ENCODE measurements at places on chromosomes 5 and 9.

DNA sequence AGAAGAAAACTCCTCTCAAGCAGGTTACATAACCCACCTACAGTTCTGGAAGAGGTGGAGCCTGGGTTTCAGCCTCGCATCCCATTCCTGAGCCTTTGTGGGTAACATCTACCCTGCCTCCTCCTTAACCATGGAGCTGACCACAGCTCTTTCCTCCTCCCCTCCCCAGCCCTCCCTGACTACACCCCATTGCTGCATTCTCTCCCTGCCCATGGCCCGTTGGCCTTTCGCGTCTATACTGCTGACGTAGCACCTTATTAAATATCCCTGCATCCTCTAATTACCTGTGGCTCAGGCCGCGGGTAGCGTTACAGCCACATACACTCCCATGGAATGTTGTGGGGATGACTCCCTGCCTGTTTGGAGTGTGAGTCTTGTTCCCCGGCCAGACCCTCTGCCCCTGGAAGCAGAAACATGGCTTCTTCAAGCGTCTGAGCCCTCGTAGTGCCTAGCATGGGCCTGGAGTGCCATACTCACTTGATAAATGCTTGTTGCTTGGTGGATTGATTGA, 72.8 kb downstream of the WWC1 start:
- DNase-seq = no peak

DNA sequence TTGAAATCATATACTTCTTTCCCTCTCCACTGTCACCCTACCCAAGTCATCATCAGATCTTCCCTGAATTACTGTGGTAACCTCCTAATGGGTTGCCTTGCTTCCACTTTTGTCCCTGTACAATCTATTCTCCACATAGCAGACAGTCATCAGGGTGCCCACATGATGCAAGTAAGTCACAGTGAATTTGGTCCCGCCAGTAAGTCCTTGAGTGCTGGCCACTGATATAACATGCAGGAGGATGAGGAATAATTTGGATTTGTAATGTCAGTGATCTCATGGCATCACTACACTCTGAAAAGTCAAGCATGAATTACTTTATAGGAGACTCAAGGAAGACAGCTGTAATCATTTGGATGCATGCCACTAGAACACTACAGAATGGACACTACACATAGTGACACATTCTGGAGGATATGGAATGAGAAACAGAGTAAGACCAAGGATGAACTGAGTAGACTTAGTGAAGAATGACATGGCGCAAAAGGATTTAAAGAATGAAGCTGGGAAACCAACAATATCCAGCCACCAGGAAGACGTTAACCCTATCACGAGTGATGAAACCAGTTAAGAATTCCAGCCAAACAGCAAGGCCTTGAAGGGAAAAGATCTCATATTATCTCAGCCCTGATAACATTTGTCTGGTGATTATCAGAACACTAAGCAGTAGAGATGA, 28.6 kb downstream of the MARCHF3 start:
- DNase-seq = no peak

GRCh38 chr5:148374690-148375360, 8.9 kb upstream of the FBXO38 start:
- DNase-seq = peak; percentile 82

GRCh38 chr9:36322462-36322861, 64.2 kb upstream of the GNE start:
- no peak for DNase-seq

GRCh38 chr5:14322437-14323187, 179.5 kb downstream of the TRIO start:
- DNase-seq = no peak

- no peak for DNase-seq
Measured at GRCh38 chr5:180378438-180379344, 25.6 kb upstream of the GFPT2 start.

DNA sequence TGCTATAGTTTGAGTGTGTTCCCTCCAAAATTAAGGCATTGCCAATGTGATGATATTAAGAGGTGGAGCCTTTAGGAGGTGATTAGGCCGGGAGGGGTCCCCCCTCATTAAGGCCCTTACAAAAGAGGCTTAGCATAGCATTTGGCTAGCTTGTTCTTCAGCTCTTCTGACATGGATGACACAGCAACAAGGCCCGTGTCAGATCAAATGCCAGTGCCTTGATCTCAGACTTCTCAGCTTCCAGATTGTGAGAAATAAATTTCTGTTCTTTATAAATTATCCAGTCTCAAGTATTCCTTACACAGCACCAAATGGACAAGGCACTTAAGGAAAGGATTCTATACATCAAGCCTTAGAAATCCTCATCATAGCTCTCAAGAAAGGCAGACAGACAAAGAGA, 31.8 kb downstream of the SLC38A9 start:
- no peak for DNase-seq

GRCh38 chr9:108668938-108669335, 186.8 kb downstream of the ACTL7B start:
- no peak for DNase-seq

DNA sequence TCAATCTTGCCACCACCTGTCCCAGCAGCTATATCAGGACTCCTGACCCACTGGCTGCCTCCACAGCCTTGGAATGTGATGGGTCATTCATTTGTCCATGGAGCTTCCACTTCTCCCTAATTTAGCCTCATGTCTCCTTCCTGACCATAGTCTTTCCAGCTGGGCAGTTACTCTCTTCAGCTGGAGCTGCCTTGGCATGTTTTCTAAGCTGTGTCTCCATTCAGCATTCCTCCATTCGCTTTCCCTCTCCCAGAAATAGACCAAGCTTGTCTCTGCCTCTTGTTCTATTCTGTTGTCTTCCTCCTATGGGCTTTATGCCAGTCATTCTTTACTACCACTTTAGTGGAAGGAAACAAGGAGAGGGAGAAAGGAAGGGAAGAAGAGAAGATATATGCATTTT, 5.3 kb upstream of the CTXN3 start:
- DNase-seq = no peak

DNA sequence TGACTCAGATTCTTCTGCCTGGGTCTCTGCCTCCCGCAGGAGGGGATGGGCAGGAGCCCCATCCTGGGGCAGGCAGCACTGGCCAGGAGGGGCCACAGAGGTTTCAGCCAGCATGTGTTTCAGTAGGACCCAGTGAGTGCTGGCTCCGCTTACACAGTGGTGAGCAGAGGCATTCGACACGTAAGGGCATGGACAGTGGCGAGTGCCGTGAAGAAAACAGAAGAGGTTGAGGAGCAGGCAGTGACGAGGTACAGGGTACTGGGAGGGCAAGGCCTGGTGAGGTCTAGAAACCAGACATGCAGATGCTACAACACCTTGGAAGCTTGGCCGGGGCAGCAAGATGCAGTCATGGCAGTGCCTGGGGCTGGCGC, 41.5 kb downstream of the CACNA1B start:
- no peak for DNase-seq

DNA sequence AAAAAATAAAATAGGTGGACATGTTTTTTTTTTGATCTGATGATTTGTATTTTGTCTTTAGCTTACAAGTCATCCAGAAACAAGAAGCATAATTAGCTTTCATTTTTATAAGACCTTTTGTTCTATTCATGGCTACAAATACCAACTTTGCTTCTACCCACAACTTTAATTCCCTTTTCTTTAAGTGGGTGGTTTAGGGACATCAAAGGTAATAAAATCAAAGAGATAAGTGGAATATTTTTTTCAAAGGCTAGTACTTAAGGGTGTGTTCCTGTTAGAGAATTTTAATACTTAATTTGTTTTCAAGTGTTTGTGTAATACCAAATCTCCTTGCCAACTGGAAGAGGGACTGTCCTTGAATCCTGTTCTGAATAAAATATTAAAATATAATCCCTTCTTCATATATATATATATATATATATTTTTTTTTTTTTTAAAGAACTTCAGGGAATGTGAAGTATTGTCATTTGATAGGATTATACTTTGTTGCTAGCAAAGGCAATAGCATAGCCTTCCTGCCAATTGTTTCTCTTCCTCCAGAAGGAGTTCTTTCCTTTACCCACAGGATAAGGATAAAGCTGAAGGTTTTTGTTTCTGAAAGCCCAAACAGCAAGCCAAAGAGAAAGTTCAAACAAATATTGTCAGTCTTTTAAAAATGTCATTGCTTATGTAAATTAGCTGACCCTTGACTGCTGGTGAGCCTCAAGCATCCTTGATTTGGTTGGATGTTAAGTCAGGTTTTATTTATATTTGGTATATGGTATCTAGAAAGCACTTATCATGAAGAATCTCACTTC, 108.9 kb downstream of the PAM start:
- no peak for DNase-seq

DNA sequence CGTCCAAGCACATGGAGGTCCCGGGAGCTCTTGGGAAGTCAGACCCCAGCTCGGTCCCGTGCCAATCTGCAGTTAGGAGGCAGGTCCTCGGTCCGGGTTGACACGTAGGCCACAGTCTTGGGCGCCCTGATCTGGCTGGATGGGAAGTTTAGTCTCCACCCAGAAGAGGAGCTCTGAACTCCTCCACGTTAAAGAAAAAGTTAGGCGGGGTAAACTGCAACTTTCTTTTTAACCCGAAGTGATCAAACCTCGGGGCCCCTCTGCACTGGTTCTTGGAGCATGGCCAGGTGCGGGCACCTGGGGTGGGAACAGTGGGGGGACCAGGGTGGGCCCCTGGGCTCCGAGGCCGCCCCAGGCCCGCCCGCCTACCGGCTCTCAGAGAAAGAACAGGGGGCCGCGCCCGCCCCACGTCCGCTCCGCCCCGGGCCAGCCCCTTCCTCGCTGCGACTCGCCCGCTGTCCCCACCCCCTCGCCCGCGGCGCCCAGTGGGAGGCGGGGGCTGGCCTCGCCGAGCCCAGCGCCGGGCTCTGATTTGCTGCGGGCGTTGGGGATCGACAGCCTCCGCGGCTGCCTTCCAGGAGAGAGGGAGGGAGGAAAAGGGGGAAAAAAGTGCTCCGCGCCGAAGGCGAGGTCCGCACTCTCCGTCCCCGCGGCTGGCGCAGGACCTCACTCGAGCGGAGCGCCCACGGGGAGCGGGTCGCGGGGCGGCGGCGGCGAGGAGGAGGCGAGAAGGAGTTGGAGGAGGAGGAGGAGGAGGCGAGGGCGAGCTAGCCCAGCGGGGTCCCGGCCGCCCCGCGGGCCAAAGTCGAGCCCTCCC, at the start of gene COL5A1:
COL5A1 (plus strand) TSS at position 631 of the 817 bp plus-strand sequence. CDS start 385 bp downstream, outside the sequence.
- DNase-seq = peak; percentile 82

DNA sequence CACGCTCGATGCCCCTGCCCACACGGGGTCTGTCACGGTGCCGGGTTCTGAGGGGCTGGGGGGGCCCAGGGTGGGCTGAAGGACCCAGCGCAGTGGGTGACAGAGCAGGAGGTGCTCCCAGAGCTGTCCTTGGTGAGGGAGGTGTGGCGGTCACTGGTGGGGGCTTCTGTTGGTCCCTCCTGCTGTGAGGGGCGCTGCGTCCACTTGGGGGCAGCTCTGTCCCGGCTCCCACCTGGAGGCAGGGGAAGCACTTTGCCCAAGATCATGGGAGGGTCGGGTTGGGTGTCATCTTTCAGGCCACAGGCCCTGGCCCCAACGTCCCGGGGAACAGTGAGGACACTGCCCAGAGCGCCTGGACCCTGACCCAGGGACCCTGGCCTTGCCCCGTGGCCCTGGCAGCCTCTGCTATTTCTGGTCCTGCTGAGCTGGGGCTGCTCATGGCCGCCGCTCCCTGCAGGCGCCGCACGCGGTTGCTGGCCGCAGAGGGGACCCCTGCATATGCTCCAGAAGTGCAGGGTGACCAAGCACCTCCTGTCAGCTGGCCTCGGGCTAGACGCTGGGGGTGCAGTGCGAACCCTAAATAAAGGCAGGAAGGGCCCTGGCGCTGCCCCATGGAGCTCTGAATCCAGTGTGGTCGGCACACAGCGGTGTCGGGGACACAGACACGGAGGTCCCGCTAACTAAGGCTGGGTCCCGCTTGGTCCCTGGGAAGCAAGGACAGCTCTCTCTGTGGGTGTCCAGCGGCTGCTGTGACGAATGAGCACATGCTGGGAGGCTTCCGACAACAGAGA, 11.6 kb upstream of the RNU6ATAC start:
- no peak for DNase-seq

DNA sequence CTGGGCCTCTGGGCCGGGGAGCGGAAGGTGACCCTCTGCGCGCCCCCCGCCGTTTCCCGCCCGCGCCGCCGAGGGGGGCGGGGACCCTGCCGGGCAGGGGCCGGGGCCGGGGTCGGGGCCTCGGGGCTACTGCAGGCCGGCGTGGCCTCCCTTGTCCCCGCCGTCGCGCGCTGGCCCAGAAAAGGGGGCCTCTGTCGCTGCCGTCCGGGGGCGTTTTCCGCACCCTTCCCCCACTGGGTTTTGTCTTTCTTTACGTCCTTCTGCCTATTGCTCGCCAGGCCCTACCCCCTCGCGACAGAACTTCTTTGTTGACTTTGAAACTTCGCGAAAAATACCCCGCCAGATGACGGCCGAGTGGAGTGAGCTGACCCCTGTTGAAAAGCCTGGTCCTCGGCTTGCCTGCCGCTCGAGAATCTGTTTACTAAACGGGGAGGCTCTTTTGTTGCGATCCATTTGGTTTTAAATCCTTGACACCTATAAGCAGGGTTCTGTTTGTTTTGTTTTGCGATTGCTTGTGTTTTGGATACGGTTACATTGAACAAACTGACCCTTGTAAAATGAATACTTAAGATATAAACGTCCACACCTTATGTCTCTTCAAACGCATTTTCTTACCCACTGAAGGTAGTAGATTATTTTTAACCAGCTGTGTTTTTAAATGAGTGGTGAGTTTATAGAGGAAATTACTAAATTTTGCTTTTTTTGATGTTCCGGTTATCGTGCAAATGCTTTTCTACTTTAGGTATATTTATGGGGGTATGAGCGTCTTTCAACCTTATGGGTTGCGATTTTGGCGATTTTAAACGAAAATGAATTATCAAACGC, 765 bp downstream of the MARCHF6 start:
- peak; percentile 77 for DNase-seq

- DNase-seq = no peak
Measured at GRCh38 chr9:36971935-36972488, 62.1 kb downstream of the PAX5 start.

Data from hematopoietic multipotent progenitor cell treated with erythropoietin and hydrocortisone succinate and interleukin-3 and kit ligand, for 4 days (in vitro differentiated cells).